ENCODE measurements at places on chromosomes 7 and 10.

DNA sequence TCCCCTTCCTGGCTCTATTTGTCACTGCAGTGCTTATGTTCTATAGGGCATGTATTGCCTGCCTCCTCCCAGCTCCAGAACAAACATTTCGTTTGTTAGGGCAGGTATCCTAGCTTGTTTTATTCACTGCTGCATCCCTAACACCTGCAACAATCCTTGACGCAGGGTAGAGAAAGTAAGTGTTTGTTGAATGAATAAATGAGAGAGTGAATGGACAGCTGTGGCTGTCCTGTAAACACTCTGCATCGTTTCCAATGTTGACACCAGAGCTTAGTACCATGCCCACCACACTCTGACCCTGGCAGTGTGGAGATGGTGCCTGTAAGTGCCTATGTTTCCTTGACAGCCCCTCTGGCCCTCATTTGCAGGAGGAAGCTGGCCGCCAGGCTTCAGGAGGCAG, 21.0 kb downstream of the MYH16 start:
- no peak for DNase-seq

DNA sequence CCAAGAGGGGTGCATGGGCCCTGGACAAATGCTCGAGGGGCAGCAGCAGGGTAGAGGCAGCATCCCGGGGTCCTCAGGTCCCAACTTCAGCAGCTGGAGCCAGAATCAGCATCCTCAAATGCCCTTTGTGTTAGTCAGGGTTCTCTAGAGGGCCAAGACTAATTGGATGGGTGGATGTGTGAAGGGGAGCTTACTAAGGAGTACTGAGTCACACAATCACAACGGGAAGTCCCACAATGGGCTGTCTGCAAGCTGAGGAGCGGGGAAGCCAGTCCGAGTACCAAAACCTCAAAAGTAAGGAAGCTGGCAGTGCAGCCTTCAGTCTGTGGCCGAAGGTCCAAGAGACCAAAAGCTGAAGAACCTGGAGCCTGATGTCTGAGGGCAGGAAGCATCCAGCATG, 162.9 kb upstream of the TCERG1L start:
- no peak for DNase-seq

GRCh38 chr7:76304888-76305375, 2.5 kb downstream of the HSPB1 start:
- DNase-seq, result no peak

DNA sequence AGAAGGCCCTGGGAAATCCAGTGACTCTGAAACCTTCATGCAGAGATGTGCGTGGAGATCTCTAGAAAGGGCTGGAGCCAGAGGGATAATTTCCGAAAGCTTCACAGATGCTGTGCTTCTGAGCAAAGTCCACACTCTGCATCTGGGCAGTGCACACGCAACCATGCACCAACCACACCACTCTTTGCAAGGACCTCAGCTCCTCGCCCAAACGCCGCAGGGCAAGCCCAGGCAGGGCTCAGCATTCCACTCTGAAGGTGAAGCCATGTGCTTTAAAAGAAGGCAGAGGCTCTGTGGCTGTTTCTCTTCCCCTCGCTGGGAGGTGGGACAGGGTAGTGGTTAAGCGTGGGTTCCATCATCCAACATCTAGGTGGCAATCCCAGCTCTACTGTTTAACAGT, 48.4 kb downstream of the ASB13 start:
- DNase-seq, result no peak

- DNase-seq, result no peak
Observed at GRCh38 chr7:43771128-43771527, 12.6 kb downstream of the BLVRA start.

GRCh38 chr7:155248366-155248756, 49.3 kb upstream of the INSIG1 start:
- no peak for DNase-seq

Data from NCI-H526 (cell line).